Glomerular endothelial cell (primary cell): ENCODE measurements at places on chromosomes 5 and 9. TPM values are rescaled to one million over a fixed set of nuclear protein-coding genes. Genes with fewer than 3 reads are reported as not detected.

- no peak for DNase-seq
These were observed 63.4 kb downstream of the RAPGEF1 start for GRCh38 chr9:131676431-131676972.

DNA sequence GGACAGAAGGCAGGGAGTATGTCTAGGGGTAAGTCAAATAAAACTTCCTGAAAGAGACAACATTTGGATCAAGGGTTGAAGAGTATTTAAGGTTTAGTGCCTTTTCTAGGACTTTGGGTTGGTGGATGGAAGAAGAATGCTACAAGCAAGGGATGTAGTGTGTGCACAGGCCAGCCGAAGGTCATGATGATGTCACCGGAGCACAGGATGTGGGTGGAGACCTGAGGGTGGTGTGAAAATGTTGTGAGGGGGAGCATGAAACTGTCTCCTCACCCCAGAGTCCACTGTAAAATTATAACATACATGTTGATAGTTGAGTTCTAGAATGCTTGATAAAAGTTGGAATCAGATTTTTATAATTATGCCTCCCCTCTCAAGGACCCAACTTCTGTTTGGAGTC is 553.3 kb upstream of the SGCD start:
- DNase-seq = no peak

- no peak for DNase-seq
These were observed 3.2 kb downstream of the OTP start for GRCh38 chr5:77635067-77635916.

- no peak for DNase-seq
These were observed 11.7 kb upstream of the PCDHB1 start for GRCh38 chr5:141039517-141039916.

DNA sequence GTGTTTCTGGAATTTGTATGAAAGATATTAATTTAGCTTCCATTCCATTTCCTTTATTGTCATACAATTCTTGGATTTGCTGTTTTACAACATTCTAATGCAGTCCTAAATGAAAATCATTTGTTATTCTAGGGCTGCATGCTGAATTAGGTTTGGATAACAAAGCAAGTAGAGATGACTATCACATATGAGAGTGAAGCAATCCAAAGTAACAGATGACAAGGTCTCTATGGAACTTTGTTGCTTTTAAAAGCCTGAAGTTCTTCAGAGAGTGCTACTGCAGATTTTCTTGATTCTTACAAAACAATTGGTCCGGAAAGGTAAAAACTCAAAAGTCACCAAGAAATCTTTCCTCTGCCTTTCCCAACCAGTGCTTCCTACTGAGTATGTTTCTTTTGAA is 56.9 kb upstream of the VCAN start:
- no peak for DNase-seq

- no peak for DNase-seq
These were observed 24.2 kb downstream of the CORO2A start for GRCh38 chr9:98168153-98168780.

DNA sequence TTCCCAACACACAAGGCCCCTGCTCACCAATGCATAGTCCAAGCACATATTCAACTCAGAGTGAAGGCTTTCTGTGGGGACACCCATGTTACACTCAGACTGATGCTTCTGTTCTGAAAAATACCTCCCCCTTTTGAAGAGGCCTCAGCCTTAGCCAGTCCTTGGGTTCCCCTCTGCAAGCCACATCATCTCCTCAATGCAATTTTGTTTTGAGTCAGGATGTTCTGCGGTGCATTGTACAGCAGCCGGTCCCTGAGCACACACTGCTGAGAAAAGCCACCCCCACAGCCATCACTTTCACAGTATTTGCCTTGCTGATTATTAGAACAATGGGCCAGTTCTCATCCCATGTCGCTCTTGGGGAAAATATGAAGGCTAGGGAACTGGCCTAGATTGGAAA is 241.2 kb downstream of the FAM114A2 start:
- no peak for DNase-seq

GRCh38 chr9:127856729-127857116 is 2.3 kb upstream of the ENG start:
- DNase-seq = no peak

- no peak for DNase-seq
These were observed 92.8 kb upstream of the LRRTM2 start for GRCh38 chr5:138967791-138968448.

DNA sequence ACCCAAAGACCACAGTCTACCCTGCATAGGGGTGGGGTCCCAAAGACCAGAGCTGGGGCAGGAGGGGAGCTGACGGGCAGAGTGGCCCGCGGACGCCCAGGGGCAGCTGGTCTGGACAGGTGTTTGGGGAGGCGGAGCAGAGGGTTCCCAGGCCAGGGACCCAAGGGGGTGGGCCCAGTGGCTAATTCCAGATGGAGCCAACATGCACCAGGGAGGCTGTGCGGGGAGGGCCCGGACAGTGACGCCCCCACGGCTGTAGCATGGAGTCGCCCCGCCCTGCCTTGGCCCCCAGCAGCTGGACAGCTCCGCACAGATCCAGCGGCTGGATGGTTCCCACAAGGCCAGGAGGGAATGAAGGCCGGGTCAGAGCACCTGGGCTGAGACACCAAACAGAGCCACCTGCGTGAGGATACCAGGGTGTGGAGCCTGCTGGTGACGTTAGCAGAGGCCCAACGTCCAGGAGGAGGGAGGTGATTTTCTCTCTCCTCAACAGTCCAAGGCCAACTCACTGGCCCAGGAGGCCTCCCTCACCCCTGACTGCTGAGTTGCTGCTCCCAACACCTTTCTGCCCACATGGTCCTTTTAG is 55.3 kb upstream of the EGFL7 start:
- DNase-seq = no peak

GRCh38 chr5:82549263-82549662 is 271.1 kb upstream of the RPS23 start:
- DNase-seq = no peak

GRCh38 chr5:138258704-138259292 is 15.6 kb downstream of the GFRA3 start:
- DNase-seq = no peak

- DNase-seq = no peak
These were observed 37.0 kb upstream of the IRX4 start for GRCh38 chr5:1919750-1920149.

DNA sequence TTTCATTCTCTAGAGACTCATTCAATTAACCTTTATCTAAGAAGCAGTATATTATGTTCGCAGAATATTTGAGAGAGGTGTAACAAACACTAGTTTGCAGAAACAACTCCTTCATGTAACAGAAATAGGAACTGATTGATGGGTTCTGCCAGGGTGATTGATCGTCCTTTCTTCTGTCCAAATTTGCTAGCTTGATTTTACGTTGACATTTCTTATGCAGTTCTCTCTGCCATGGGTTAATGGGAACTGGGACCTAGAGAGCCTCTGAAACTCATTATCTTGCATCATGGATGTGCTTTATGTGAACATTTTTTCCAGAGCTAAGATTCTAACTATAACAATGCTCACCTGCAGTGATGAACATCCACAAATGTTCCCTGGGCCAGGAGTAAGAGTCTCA is 107.0 kb downstream of the SLC24A2 start:
- DNase-seq = no peak

GRCh38 chr5:143980506-143980905 is 168.5 kb downstream of the HMHB1 start:
- no peak for DNase-seq

- DNase-seq = no peak
These were observed 27.3 kb downstream of the SHB start for GRCh38 chr9:38041564-38042243.

DNA sequence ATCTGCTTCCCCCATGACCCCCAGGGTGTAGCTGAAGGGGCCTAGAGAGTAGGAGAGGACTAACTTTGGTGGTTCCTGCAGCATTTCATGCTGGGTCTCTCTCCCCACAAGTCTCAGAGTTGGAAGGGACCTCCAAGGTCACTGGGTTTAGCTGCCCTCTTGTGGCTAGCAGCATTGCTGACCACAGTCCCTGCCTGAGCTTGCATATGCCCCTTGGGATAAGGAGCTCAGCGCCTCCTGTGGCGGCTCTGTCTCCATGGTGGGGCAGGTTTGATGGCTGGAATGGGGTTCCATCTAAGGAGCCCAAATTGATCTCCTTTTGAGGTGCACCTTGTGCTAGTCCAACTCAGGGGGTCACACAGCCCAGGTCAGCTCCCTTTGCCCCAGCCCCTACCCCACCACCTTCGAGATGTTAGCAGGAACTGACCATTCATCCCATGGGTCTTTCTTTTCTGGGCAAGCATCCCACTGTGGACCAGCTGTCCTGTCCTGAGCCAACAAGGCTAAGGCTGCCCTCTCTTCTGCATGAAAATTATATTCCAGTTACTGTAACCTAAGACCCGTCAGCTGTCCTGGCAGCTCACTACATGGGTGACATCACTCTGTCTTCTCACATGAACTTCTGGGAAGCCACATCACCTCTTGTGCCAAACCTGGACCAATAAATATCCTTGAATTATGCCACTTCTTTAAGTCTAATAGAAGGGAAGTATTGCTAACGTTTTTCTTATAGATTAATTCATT is 196.2 kb downstream of the HSPA4 start:
- no peak for DNase-seq

DNA sequence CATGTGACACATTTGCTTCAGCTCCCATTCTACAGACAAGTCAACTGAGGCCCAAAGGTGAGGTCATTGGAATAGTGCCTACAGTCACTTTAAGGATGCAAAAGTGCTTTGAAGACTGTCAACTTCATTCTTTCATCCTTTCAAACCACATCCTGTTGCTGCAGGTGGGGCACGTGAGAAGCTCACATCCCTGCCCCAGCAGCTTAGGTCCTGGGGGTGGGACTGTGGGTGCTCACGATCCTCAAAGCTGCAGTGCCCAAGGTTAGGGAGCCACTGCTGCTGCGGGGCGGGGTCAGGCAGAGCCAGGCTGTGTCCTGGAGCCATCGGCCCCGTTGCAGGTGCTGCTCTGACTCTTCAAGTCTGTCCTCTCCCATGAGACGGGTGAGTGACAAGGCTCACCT is 57.9 kb upstream of the IER5L start:
- DNase-seq = no peak

DNA sequence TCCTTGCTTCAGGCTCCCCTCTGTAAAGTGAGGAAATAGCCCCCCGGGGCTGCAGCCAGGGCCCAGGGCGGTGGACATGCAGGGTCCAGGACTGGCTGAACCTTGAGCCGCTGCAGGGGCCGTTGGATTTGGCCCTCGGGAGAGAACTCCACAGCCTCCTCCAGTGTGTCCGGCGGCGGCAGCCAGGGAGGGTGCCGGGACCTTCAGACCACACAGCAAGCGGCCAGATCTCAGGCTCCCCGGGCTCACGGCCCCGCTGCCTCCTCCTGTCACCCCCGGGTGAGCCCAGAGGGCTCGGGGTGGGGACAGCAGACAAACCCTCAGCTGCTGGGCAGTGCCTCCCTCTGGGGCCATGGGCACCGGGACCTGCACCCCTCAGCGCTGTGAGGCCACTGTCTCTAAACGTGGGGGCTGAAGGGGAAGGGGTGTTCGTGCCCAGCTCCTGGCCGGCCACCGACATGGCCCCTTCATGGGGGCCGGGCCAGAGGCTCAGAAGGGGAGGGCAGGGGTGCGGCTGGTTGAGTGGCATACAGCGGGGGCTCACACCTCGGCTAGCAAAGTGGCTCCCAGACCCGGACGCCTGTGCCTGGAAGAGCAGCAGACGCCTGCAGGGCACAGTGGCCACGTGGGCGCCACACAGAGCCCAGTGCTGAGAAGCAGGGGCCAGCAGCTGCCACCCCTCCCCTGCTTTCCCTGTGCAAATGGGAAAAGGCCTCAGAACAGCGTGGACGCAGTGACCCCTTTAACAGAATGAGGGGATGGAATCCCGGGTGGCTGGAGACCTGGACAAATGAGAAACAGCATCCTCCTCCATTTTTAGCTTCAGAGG is 19.7 kb downstream of the SLC9A3 start:
- no peak for DNase-seq

DNA sequence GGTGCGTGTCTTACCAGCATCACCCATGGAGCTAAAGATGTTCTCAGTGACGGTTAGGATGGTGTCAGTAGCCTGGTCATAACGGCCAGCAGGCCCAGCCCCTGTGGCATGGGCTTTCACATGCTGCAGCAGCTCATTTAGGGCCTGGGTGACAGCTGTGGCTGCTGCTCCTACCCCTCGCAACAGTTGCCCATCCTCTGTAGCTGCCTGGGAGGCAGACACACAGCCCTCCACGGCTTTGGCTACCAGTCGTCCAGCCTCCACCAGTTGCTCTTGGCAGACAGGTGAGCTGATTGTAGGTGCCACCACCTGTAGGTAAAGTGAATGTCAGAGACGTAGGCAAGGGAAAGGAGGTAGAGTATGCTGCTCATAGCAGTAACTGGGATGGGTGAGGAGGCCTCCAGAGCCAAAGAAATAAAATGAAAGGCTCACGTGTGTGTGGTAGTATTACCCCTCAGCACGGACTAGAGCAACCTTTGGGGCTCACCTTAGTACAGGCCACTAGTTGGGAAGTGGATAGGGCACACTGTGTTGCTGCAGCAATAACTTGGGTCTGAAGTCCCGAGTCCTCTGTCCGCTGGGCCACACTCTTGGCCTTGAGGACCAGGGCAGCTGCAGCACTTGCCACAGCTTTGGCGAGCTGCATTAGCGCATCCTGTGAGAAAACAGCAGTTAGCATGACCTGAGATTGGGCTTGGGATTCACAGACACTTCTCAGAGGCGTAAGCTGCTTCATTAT is 14.7 kb downstream of the TLN1 start:
- no peak for DNase-seq

DNA sequence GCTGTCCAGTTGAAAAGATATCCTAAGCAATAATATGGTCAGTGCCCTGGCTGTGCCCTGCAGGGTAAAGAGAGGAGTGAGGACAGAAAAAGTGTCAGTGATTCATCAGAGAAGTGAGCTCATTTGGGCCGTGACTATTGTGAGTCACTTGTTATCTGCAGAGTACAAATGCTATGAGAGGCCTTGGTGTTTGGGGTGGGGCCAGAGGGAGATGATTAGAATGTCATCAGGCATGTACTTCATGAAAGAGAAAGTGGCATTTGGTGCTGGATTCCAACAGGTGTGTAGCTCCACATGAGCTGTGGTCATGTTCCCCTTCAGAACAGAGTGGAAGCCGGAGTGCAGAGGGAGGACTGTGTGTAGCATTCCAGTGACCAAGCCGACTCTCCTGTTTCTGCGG is 174.1 kb downstream of the KDM4C start:
- no peak for DNase-seq

GRCh38 chr9:136551401-136552116 is 5.7 kb upstream of the NOTCH1 start:
- DNase-seq = no peak

- no peak for DNase-seq
These were observed 483.0 kb downstream of the EBF1 start for GRCh38 chr5:158616707-158617106.

Gene CDC20B
- 0.23 TPM in 1 of 2 replicates, not detected in the other for total RNA-seq

Gene ECSCR
- total RNA-seq = 345 and 393 TPM in 2 replicates

Gene RASGEF1C
- total RNA-seq = not detected in 2 replicates

Gene CD72
- total RNA-seq = 1.3 TPM in 1 of 2 replicates, not detected in the other

Gene IQGAP2
- total RNA-seq = 2.8 and 3.6 TPM in 2 replicates
